Fibroblast of pulmonary artery (primary cell): ENCODE measurements at places on chromosomes 11 and 22.

GRCh38 chr11:123235117-123235655 lies 40.1 kb upstream of the CLMP start:
- peak; percentile 57 for DNase-seq

DNA sequence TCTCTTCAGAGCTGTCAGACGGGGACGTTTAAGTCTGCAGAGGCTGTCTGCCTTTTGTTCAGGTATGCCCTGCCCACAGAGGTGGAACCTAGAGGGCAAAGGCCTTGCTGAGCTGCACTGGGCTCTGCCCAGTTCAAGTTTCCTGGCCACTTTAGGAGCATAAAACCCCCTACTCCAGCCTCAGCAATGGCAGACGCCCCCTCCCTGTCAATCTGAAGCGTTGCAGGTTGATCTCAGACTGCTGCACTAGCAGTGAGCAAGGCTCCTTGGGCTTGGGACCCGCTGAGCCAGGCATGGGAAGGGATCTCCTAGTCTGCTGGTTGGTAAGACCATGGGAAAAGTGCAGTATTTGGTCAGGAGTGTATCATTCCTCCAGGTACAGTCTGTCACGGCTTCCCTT lies 66.6 kb upstream of the TP53I11 start:
- no peak for DNase-seq

- DNase-seq, result peak; percentile 96
Observed at GRCh38 chr22:27223317-27224177, 566.2 kb downstream of the MIAT start.

DNA sequence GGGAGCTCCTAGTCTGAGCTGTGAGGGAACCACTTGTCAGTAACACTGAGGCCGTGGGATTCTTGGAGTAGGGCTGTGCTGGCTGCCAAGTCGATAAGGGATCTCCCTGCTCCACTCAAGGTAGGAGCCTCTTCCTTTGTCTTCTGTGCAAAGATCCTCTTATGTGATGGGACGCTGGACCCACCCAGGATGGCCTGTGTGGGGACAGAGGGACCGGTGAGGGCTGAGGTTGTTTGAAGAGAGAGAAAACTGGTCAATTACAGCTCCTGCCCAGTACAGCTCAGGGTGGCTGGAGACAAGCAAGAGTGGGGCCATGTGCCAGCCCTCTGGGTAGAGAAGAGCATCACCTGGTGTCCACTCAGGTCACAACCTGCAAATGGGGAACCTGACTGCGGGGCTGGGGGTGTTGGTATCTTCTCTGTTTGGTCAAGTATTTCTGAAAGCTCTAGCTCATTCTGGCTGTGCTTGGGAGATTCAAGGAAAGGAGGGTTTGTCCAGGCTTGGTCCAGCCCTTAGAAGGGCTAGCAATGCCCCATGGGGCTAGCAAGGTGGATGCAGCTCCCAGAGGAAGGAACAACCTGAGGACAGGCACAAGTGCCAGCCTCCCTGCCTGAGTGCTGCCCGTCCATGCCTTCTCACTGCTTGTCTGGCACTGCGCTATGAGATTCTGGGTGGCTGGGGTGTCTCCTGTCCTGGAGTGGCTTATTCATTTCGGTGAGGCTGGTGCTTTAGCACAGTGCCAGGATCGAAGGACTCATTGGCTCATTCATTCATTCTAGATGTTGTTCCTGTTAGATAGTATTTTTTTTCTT lies 27.6 kb upstream of the BAIAP2L2 start:
- DNase-seq, result no peak

- no peak for DNase-seq
Observed at GRCh38 chr11:102632026-102632425, 6.9 kb upstream of the MMP20 start.
